ENCODE measurements at places on chromosomes 16 and 17.
A peak's percentile ranks its signal among the peaks of the same experiment; 100 is the strongest.

DNA sequence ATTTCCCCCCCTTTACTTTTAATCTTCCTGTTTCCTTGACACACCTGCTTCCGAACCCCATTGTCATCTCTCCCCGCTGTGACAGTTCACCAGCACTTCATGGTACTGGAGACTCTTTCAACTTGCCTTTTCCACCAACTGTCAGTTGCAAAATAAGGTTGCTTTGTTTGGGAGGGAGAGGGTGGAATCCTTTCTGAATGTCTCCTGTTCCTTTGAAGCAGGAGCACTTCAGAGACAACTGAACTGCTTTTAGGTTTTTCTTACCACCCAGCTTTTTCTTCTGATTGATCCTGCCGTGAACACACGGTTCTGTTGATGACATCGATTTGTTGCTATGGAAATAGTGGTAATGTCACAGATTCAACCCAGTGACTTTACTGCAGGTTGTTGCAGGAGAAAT is 42.0 kb downstream of the RPA1 start:
- no peak for DNase-seq

GRCh38 chr17:56247816-56248215 is 94.5 kb downstream of the ANKFN1 start:
- no peak for DNase-seq

DNA sequence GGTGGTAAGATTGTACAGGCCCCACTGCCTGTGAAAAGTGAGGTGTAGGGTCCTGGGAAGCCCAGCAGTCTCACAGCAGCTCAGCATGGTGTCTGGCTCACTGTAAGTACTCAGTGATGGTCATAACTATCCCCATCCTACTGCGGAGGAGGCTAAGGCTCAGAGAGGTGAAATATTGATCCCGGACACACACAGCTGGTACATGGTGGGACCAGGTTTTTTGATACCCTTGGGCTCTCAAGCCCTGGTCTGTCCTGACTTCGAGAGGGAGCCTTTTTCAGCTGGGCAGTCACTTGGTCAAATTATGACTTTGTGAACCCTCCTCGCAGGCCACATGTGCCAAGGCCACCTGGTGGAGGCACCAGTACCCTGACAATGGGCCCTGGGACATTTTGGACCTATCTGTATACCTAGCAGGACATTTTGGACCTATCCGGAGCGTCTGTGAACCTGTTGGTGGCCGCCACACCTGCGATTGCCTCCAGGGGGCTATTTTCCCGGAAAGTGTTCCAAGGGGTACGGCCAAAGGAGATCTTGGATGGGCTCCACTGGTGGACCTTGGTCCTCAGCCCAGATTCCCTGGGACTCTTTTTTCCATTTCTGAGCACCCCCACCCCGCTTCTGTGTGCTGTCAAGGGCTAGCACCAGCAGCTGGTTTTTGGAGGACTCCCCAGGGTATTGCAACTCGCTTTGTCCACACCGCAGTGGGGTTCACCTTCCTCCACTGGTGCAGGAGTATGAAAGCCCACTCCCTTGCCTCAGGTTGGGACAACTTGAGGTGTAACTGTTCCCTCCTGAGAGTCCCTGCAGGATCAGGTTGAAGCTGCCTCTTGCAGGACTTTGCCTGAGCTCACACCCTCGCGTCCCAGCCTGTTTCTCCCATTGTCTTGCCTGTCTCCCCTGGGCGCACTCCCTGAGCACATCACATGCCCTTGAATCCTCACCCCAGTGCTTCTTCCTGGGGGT is 83.6 kb upstream of the NKD1 start:
- DNase-seq = no peak

- no peak for DNase-seq
Observed at GRCh38 chr16:5581908-5582307, 484.3 kb upstream of the EEF2KMT start.

DNA sequence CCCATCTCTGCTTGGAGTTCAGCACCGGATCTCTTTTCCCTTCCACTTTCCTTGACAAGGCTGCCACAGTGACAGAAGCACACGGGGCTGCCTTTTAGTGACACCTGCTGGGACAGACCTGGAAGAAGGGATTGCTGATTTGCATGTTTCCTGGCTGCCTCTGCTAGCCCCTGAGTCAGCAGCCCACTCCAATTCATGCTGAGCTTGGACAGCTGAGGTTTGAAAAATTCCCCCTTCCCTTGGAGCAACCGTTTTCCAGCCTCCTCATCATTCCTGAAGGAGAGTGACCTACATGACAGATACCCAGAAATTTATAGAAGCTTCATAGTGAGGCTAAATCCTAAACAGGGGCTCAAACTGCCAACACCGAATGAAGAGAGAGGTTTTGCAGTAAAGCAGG is 18.8 kb upstream of the RBL2 start:
- DNase-seq = no peak

GRCh38 chr16:29926711-29927052 is 656 bp upstream of the KCTD13 start:
- DNase-seq = no peak

- DNase-seq = peak; percentile 19
Observed at GRCh38 chr17:39679521-39680192, 8.2 kb downstream of the PGAP3 start.

DNA sequence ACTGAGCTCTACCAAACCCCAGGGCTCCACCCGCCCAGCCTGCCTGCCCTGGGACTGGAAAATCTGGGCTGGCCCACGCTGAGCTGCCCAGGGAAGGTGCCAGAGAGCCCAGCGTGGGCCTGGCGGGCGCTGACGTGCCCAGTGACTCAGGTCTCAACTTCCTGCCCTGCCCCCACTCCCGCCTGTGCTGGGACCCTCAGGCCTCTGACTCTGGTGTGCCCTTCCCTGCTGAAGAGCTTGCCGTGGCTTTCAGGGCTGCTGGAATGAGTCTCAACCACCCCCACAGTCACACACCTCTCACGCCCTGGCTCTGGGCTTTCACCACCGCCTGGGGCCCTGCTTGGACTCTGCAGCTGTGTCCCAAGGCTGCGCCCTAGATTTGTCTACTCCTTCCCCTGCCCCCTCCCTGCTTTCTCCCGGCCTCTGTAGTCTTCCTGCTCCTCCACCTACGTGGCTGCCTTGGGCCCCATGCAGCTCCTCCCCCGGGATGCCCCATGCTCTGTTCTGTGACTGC is 10.4 kb downstream of the LLGL1 start:
- peak; percentile 16 for DNase-seq

DNA sequence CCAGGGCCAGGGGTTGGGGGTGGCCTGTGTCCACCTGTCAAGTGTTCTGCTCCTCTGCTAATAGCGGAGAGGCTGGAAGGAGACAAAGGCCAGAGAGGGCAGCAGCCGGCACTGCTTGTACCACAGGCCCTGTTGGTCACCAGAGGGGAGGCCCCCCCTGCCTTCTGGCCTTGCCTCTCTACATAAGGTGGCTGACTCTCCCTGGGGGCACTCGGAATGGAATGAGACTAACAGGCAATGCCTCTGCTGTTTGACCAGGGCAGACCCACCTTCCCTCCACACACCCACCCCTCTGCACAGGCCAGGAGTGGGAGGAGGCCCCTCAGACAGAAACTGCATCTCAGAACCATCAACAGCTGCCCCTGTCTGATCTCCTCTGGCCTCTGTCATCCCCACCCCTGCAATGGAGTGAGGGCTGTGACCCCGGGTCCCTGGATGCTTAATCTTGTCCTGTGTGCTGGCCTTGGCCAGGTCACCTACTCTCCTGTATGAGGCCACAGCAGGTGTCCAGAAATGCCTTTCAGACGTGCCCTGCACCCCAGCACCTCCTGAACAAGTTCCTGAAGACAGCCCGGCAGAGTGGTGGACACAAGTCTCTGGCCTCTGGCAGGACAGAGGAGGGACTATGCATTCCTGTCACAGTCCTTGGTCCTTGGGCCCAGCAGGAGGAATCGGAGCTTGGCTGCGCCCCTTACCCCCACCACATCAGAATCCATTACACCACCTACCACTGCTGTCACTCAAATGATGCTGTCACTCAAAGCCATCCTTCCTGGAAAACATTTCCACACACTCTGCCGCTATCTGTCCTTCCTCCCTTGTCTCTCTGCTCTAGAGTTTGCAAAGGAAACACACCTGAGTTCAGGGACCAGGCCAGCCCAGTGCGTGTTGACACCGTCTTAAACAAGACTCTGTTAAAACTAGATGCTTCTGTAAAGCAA is 107.5 kb upstream of the ZNF750 start:
- DNase-seq = no peak

DNA sequence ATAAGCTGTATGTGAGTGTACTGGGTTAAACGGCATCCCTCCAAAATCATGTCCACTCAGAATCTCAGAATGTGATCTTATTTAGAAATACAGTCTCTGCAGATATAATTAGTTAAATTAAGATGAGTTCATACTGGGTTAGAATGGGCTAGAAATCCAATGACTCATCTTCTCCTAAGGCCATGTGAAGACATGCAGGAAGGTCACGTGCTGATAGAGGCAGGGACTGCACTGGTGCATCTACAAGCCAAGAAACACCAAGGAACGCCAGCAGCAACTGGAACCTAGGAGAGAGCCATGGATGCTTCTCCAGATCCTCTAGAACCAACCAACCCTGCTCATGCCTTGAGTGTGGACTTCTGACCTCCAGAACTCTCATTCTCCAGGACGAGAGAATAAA is 241.0 kb downstream of the XYLT1 start:
- DNase-seq = no peak

GRCh38 chr17:74368341-74369081 is 1.2 kb downstream of the GPR142 start:
- DNase-seq = peak; percentile 67

GRCh38 chr17:28885363-28885762 is 12.2 kb downstream of the FLOT2 start:
- DNase-seq = no peak

GRCh38 chr16:82260212-82260795 is 90.3 kb upstream of the MPHOSPH6 start:
- DNase-seq = no peak

DNA sequence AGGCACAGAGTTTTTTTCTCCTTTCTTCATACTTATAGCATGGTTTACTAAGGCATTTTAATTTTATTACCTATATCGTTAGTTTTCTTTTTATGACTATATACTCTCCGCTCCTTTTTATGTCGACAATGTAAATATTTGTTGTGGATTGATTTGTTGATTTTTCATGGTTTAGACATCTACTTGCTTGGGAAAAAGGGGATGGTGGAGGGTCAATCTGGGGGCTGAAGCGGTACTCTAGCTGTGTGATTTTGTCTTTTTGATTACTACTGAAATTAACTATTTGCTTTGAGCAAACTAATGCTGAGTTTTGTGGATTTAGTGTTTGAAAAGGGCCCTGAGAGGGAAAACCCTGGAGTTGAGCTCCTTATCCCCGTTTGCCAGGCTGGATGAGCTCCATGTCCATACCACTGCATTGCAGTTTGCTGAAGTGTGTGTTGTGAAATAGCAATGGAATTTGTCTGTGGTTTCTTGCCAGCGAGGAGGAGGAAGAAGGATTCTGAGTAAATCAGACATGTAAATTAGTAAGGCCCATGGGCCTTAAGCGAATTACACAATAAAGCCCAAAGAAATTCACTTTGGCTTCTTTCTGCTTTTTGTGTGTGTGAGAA is 72.0 kb downstream of the FTO start:
- no peak for DNase-seq

GRCh38 chr17:57550668-57551315 is 194.3 kb downstream of the CCDC182 start:
- no peak for DNase-seq

GRCh38 chr16:30660424-30661261 is 2.4 kb downstream of the FBRS start:
- peak; percentile 86 for DNase-seq

DNA sequence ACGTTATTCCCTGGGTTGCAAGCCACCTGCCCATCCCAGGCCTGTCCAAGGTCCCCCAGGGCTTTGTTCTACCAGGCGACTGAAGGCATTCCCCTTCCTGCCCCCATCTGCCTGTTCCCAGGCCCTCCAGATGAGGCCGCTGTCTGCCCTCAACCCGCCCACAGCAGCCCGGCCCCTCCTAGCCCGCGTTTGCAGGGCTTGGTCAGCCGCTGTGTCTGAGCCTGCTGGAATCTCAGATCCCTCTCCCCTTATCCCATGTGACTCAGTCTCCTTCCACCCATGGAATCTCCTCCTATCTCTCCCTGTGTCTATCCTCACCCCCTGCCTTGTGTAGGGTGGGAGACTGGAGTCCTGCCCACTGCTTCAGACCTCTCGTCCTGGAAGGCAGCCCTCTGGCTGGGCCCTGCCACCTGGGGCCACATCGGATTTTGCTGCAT is 186.0 kb upstream of the TNRC6C start:
- DNase-seq = peak; percentile 60

DNA sequence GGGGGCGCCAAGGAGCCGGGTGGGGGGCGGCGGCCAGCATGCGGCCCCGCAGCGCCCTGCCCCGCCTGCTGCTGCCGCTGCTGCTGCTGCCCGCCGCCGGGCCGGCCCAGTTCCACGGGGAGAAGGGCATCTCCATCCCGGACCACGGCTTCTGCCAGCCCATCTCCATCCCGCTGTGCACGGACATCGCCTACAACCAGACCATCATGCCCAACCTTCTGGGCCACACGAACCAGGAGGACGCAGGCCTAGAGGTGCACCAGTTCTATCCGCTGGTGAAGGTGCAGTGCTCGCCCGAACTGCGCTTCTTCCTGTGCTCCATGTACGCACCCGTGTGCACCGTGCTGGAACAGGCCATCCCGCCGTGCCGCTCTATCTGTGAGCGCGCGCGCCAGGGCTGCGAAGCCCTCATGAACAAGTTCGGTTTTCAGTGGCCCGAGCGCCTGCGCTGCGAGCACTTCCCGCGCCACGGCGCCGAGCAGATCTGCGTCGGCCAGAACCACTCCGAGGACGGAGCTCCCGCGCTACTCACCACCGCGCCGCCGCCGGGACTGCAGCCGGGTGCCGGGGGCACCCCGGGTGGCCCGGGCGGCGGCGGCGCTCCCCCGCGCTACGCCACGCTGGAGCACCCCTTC is 484 bp downstream of the FZD2 start:
- no peak for DNase-seq

DNA sequence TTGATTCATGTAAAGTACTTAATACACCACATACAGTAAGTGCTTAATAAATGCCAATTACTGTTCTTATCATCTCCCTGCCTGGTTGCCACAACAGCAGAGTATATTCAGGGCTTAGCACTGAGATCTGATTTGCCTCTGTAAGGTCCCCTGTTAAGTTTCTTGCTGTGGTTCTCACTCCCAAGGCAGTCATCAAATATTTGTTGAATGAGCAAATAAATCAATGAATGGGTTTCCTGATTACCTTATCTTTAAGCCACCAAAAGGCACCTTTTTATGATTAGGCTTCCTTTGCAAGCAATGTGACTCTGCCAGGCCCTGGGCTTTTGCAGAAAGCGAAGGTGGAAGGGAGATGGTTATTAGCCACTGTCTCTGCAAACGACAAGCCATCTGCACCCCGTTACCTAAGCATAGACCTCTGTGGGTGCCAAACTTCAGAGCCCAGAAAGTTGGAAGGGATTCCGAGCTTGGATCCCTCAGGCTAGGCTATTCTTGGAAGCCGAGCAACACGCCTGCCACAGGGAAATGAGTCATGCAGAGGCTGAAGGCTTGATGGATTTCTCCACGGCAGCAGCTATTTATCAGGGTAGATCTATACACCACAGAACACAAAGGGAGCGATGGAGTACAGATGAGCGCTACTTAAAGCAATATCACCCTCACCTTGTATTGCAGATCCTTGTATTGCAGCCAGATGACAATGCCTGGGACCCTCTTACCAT is 102.0 kb downstream of the GRIN2A start:
- no peak for DNase-seq

GRCh38 chr17:81365601-81366585 is 29.4 kb upstream of the BAHCC1 start:
- DNase-seq = peak; percentile 7

- DNase-seq = no peak
Observed at GRCh38 chr16:57607676-57608461, 20.6 kb upstream of the ADGRG1 start.

- DNase-seq = no peak
Observed at GRCh38 chr16:58425756-58426494, 33.7 kb downstream of the GINS3 start.

GRCh38 chr16:65289022-65289421 is 167.2 kb upstream of the CDH11 start:
- no peak for DNase-seq

Data from stimulated activated naive CD4-positive, alpha-beta T cell treated with Interleukin-2 at 50 U/mL for 16 hours (primary cell).